ENCODE measurements at places on chromosomes 1 and 21. TPM values are rescaled to one million over a fixed set of nuclear protein-coding genes. Genes with fewer than 3 reads are reported as not detected.

DNA sequence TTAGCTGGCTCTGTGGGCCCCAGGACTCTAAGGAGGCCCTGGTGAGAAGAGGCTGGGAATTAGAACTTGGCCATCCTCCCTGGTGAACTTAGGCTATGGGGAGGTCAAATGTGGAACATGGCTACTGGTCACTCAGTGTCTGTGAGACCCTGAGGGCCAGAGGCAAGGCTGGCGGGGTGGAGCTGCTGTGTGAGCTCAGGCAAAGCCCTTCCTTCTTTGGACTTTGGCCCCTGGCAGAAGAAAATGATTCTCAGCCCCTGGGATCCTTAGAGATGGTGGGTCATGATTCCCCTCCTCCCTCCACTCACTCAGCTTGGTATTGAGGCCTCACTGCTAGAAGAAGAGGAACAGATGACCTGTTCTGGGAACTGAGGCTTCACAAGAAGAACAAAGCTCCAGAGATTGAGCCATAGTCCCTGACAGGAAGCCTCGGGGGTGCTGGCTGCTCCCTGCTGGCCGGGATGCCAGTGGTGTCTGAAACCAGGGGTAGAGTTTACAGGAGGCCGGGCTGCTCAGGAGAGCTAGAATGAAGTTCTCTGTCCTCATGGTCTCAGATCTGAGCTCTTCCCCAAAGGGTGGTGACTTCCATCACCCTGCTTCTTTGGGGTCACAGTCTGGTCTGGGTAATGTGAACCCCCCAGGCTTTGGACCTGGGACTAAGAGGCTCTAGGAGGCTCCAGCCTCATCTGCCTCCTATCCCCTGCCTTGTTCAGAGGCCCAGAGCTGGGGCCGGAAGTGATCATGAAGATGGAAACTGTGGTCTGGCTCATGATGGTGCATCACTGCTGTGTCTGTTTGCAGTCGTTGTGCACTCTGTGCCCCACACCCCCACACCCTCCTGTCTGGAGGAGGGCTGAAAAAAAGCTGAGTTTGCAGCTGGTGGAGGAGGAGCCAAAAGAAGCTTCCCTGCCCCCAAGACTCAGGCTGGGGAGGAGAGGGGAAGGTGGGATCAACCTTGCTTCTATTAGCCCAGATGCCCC, 905 bp downstream of the BTBD19 start:
- H3K4me1 ChIP-seq, result peaks cover 39% of the 10 kb centered on the region
- peaks cover 8% of the 10 kb centered on the region for H3K36me3 ChIP-seq
- peak overlapping the region; percentile 100 for H3K27ac ChIP-seq
- H3K27me3 ChIP-seq, result no peaks in the 10 kb centered on the region

DNA sequence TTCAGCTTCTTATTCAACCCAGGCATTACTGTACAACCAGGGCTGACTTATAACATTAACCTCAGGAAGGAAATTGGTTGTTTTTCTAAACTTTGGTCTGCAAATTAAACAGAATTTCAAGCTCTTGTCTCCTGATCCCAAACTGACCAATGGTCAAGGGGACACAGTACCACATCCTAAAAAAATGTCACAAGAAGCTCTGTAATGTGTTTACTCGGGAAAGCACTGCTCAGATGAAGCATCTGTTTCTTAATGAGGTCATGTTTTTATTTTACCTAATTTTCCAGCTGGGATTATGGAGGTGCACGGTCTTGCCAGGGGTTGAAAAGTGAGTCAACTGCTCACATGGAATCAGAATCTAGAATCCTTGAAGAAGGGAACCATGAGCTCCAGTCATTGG, 18.7 kb downstream of the ADAMTS5 start:
- H3K36me3 ChIP-seq, result no peaks in the 10 kb centered on the region
- no peak overlapping the region for H3K4me3 ChIP-seq
- no peak for DNase-seq

Gene SLC2A1
- 192 TPM for total RNA-seq

- H3K4me1 ChIP-seq, result peaks cover 58% of the 10 kb centered on the region
- H3K4me3 ChIP-seq, result no peak overlapping the region
- H3K36me3 ChIP-seq, result peaks cover 49% of the 10 kb centered on the region
- H3K27me3 ChIP-seq, result no peaks in the 10 kb centered on the region
- peak overlapping the region; percentile 50 for H3K27ac ChIP-seq
Observed at GRCh38 chr1:208189183-208189582, 55.0 kb downstream of the PLXNA2 start.

DNA sequence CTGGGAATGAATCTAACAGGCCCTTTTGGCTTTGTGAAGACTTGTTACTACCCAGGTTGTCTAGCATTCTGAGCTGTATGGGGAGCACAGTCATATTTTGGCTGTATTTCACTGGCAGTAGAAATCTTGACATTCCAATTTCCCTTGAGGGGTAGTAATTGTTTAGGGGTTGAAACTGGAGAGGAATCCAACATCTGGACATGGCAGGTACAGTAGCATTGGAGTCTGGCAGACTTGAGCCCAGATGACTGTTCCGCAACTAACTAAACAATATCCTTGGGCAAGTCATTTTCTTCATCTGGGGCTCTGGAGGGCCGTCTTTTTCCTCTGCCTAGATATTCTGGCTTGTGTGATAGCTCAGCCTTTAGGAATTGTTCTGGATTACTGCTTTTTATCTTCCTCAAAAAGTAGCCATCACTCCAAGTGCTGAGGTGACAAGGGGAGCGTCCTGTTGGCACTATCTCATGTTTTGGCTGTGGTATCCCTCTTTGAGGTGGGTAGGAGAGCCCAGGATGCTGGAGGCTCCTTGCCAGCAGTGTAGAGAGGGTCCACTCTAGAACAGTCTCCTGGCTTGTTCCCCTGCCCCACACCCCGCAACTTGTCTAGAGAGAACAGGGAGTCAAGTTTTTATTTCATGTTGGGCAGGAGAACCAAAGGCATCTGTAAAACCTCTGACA, 22.7 kb upstream of the NBL1 start:
- peaks cover 21% of the 10 kb centered on the region for H3K36me3 ChIP-seq
- peaks cover 50% of the 10 kb centered on the region for H3K4me1 ChIP-seq
- H3K4me3 ChIP-seq, result no peak overlapping the region
- H3K27ac ChIP-seq, result peak overlapping the region; percentile 25
- DNase-seq, result no peak

Gene CHI3L1
- total RNA-seq, result 0.21 TPM

DNA sequence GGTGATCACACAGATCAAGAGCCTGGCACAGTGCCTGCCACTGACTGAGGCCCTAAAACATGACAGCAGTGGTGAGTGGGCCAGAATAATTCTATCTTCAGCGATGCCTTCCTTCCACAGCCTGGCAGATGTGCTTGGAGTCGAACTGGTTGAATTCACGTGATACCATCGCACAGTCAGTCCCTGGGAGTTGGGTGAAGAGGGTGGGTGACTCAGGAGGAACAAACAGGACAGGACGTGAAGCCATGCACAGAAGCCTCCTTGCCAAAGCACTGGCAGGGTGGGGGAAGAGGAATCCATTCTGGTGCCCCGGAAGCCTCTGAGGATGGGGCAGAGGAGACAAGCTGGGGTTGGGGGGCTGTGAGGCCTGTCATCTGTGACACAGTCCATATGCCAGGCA, 80.3 kb upstream of the WNT4 start:
- DNase-seq, result no peak
- peaks cover 8% of the 10 kb centered on the region for H3K27me3 ChIP-seq
- peaks cover 4% of the 10 kb centered on the region for H3K36me3 ChIP-seq
- no peak overlapping the region for H3K27ac ChIP-seq
- H3K4me3 ChIP-seq, result no peak overlapping the region

GRCh38 chr1:12244585-12244984, 14.8 kb downstream of the VPS13D start:
- no peaks in the 10 kb centered on the region for H3K27me3 ChIP-seq
- H3K27ac ChIP-seq, result no peak overlapping the region
- H3K36me3 ChIP-seq, result peaks cover 25% of the 10 kb centered on the region

DNA sequence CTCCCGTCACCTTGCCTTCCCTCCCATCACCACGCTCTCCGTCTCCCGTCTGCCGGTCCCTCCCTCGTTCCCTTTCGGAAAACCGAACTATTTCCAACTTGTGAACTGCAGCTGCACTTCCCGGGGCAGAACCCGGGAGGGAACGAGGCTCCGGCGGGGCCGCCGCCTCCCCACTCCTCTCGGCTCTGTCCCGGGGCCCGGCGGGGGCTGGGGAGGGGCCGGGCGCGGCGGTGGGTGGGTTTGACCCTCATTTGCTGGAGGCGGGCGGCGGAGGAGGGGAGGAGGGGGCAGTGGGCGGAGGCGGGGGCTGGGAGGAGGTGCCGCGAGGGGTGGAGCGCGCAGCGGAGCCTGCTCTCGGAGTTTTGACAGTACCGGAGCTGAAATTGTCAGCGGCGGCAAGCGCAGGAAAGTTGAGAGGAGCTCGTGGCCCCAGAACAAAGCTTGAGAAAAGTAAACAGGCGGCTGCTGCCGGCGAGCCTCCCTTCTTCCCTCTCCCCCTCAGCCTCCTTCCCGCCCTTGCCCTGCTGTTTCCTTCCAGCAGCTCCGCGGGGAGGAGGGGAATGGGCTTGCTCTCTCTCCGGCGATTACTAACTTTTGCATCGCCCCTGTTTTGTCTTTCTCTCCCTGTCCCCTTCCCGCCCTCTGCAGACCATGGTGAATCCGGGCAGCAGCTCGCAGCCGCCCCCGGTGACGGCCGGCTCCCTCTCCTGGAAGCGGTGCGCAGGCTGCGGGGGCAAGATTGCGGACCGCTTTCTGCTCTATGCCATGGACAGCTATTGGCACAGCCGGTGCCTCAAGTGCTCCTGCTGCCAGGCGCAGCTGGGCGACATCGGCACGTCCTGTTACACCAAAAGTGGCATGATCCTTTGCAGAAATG, 2.9 kb downstream of the LMO4 start:
- H3K4me3 ChIP-seq, result peak overlapping the region; percentile 96
- H3K4me1 ChIP-seq, result peaks cover 52% of the 10 kb centered on the region
- H3K27me3 ChIP-seq, result no peaks in the 10 kb centered on the region
- peak overlapping the region; percentile 99 for H3K27ac ChIP-seq
- DNase-seq, result peak; percentile 89
- H3K36me3 ChIP-seq, result peaks cover 25% of the 10 kb centered on the region

GRCh38 chr1:172745014-172745413, 86.1 kb downstream of the FASLG start:
- H3K4me3 ChIP-seq, result no peak overlapping the region
- H3K36me3 ChIP-seq, result no peaks in the 10 kb centered on the region
- H3K27me3 ChIP-seq, result peaks cover 5% of the 10 kb centered on the region

Gene MARCKSL1
- total RNA-seq, result 465 TPM

DNA sequence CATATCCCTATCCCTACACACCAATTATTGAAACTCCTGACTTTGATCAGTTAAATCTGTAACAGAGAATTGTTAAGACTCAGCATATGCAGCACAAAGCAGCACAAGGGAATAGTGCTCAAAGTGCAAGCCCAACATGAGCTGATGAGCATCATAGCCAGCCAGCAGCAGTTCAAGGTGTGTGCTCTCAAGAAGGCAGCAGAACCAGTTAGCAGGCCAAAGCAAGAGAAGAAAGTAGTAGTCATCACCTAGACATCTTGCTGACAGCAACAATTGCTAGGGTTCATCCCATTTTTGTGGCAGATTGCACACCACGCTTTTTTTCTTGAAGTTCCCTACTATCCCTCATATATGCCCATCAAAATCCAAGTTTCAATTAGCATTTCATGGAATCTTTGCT, 478.3 kb downstream of the COL11A1 start:
- H3K36me3 ChIP-seq, result no peaks in the 10 kb centered on the region
- H3K27me3 ChIP-seq, result no peaks in the 10 kb centered on the region
- no peaks in the 10 kb centered on the region for H3K4me1 ChIP-seq
- H3K27ac ChIP-seq, result no peak overlapping the region

GRCh38 chr1:13435458-13435857, 25.2 kb downstream of the PRAMEF20 start:
- DNase-seq, result no peak
- H3K27ac ChIP-seq, result no peak overlapping the region
- H3K36me3 ChIP-seq, result no peaks in the 10 kb centered on the region
- H3K4me3 ChIP-seq, result no peak overlapping the region

Gene STYXL2
- not detected for total RNA-seq

DNA sequence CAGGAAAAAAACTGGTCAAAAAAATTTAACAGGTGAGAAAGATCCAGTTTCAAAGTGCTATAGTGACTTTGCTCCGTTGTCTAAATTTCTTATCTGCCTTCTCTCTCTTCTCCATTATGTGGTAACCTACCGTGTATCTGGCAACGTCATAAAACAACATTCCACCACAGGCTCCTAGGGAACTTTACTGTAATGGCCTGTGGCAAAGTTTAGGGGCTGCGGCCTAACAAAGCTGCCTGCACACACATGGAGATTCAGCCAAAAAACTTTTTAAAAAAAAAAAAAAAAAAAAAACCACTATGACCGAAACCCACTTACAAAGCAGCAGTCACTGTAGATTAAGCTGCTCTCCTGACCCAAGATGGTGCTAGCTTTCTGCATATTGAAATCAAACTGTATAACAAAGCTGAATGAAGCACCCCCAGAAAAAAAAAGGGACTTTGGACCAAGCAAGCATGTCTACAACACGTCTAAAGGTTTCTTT, 202.6 kb downstream of the SLC45A1 start:
- H3K4me1 ChIP-seq, result peaks cover 40% of the 10 kb centered on the region
- no peak for DNase-seq
- peaks cover 17% of the 10 kb centered on the region for H3K36me3 ChIP-seq
- peak overlapping the region; percentile 21 for H3K4me3 ChIP-seq
- H3K27ac ChIP-seq, result peak overlapping the region; percentile 95
- no peaks in the 10 kb centered on the region for H3K27me3 ChIP-seq

All from type B pancreatic cell (in vitro differentiated cells).